Activated CD4-positive, alpha-beta T cell treated with anti-CD3 and anti-CD28 coated beads, Interleukin-2, amount 50 U/mL, for 24 hours (primary cell): ENCODE measurements at places on chromosomes 6 and 20.

DNA sequence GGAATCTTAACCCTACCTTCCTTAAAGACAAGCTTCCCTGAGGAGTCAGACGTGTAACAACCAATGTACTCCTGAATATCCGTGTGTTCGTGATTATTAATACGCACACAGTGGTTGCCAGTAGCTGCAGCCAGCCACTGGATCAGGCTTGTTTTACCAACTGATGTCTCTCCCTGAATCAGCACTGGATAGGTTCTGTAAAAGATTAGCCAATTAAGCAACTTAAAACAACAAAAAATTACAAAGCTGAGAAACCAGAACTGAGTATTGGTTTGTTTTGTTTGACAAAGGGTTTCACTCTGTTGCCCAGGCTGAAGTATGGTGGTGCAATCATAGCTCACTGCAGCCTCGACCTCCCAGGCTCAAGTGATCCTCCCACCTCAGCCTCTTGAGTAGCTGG lies 69.3 kb downstream of the MDN1 start:
- DNase-seq: no peak

DNA sequence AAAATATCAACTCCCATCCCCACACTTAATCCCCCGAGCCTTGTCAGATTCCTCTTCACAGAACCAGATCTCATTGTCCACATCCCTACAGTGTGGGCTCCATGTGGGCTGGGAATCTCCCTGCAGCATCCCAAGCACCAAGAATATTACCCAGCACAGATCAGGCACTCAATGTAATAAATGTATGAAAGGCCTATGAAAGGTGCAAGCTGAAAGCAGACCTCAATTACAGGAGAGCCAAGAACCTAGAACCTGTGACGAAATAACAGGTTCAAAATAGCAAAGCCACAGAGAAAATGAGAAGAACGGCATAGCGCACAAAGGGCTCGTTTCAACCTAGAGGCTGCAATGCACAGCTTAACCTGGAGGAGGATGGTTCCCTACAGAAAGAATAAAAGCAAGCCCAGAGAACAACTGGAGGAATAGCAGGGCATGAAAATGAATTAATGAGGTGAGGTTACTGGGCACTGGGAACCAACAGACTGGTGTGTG lies 3.1 kb downstream of the SLC23A2 start:
- no peak for DNase-seq

DNA sequence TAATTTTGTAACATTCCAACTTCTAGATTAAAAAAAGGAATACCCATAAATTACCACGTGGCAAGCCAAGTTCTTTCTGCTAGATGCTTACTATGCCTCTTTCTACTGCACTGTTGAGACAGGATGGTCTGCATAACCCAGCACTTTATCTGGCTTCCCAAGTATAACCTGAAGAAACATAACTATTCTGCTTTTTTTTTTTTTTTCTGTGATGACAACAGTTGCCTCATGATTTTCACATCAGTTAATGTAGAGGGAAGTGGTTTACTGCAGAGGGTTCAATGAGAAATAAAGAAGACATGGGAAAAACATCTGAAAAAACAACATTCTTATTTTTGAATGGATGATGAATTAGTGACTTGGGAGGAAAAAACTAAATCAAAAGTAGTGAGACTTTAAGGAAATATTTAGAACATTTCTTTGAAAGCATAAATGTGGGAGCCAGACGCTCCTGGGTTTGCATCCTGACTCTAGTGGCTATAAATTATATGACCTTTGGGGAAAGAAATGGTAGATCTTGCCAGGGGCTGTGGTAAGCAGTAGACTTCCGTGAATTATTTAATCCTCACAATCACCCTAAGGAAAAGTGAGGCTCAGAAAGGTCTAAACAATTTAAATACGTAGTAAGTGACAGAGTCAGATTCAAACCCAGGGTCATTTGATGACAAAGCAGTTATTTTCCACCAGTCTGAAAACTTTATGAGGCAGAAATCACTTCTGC lies 230.7 kb downstream of the PHACTR1 start:
- no peak for DNase-seq

DNA sequence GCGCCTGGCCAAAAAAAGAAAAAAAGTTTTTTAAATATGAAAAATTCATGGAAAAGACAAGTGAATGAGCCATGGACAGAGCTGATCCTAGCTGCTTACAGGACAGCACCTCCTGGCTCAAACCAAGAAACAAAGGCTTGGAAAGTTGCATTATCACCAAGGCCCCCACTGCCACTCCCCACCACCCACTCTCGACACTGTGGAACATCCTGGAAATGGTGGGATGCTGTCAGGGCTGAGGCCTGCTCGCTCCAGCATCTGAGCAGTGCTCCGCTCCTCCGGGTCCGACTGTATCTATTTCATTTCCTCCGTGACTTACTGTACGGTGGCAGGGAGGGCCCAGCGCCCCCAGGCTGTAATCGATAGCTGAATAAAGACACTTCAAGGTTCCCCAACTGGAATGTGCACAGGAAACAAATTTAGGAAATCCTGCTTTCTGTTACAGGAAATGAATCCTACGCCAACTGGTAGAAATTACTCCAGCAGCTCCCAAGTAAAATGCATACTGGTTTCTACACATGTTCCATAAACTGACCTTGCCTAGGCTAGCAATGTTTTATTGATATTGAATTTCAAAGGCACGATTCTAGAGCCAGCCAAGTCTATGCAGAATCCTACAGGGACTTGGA lies 109.5 kb upstream of the NFATC2 start:
- no peak for DNase-seq
